ENCODE measurements at places on chromosomes 7 and 10.

GRCh38 chr7:25553580-25554291 lies 325.4 kb upstream of the NPVF start:
- no peak for DNase-seq

DNA sequence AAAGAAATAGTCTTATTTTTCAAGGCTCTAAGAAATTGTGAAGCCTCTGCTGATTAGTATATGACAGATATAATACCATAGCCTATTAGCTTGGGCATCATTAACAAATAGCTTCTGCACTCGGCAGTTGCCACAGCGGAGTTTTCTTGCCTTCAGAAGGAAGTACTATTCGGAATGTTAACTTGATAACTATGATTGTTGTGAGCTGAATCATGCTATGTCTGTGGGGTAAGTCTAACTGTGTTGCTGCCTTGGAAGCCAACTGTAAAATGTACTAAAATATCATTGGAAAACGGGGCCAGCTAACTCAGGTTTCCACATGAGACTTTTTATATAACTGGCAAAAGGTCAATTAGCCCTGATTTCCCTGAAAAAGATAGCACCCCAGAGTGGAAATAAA lies 93.2 kb downstream of the TWIST1 start:
- DNase-seq = no peak

GRCh38 chr7:85023066-85023712 lies 163.7 kb downstream of the SEMA3D start:
- no peak for DNase-seq

DNA sequence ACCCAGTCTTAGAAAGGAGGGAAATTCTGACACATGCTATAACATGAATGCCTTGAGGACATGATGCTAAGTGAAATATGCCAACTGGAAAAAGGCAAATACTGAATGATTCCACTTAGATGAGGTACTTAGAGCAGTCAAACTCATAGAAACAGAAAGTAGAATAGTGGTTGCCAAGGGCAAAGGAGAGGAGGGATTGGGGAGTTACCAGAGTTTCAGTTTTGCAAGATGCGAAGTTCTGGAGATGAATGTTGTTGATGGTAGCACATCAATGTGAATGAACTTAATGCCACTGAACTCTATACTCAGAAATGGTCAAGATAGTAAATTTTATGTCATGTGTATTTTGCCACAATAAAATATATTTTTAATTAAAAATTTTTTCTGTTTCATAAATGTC lies 38.9 kb downstream of the DRGX start:
- DNase-seq = no peak

- no peak for DNase-seq
These were observed 69.9 kb downstream of the HYCC1 start for GRCh38 chr7:22944022-22944421.

- DNase-seq = no peak
These were observed 395.6 kb downstream of the CALN1 start for GRCh38 chr7:72016574-72016973.

- DNase-seq = no peak
These were observed 62.1 kb upstream of the ADGRA1 start for GRCh38 chr10:133025558-133026090.

Measured in stimulated activated CD8-positive, alpha-beta memory T cell treated with anti-CD3 and anti-CD28 coated beads, Interleukin-7, amount 100 ng/mL, for 48 hours (primary cell).